ENCODE measurements at places on chromosomes 11 and 22. TPM values are rescaled to one million over a fixed set of nuclear protein-coding genes. Genes with fewer than 3 reads are reported as not detected.
A peak's percentile ranks its signal among the peaks of the same experiment; 100 is the strongest.

- DNase-seq = no peak
Measured at GRCh38 chr22:48369789-48370507, 1457.7 kb downstream of the BRD1 start.

GRCh38 chr11:45316258-45316657 lies 30.1 kb upstream of the SYT13 start:
- no peak for DNase-seq

GRCh38 chr11:129787532-129788155 lies 28.0 kb upstream of the TMEM45B start:
- DNase-seq = no peak

- DNase-seq = no peak
Measured at GRCh38 chr11:60985991-60986915, 14.8 kb downstream of the CD6 start.

Gene TRPM5
- total RNA-seq = 1.0 TPM

DNA sequence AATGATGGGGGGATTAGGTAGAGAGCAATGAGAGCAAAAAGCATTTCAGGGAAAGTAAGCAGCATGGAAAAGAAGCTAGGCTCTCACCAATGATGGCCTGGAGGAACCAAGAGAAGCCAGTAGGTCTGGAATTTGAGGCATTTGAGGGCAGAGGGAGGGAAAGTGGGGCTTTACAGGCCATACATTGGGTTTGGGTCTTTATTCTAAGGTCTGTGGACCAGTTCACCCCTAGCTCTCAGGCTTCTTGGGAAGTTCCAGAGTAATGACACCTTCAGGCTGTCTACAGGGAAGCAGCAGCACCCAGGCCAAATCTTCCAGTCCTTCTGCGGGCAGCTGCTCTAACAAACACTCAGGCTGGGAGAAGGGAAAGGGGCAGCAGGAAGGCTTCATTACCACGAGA lies 29.4 kb downstream of the ARFGAP2 start:
- DNase-seq = no peak

- no peak for DNase-seq
Measured at GRCh38 chr22:48923996-48924395, 903.7 kb downstream of the BRD1 start.

DNA sequence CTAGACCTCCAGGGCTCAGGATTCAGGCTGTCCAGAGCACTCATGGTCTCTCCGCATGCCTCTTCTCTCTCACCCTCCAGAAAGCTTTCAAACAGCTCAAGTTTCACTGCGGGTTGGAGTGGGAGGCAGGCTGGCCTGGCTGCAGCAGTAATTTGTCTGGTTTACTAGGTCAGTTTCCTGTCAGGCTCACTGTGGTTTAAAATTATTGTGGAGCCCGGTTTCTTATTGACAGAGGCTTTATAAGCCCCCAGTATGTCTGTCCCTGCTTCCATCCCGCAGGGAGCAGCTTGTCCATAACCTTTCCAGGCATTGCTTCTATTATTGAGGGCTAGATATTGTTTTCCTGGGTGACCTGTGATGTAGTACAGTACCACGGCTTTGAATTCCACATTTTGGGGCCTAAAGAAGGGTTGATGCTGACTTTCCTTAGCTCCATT lies 235.3 kb upstream of the SORL1-AS1 start:
- DNase-seq = no peak

DNA sequence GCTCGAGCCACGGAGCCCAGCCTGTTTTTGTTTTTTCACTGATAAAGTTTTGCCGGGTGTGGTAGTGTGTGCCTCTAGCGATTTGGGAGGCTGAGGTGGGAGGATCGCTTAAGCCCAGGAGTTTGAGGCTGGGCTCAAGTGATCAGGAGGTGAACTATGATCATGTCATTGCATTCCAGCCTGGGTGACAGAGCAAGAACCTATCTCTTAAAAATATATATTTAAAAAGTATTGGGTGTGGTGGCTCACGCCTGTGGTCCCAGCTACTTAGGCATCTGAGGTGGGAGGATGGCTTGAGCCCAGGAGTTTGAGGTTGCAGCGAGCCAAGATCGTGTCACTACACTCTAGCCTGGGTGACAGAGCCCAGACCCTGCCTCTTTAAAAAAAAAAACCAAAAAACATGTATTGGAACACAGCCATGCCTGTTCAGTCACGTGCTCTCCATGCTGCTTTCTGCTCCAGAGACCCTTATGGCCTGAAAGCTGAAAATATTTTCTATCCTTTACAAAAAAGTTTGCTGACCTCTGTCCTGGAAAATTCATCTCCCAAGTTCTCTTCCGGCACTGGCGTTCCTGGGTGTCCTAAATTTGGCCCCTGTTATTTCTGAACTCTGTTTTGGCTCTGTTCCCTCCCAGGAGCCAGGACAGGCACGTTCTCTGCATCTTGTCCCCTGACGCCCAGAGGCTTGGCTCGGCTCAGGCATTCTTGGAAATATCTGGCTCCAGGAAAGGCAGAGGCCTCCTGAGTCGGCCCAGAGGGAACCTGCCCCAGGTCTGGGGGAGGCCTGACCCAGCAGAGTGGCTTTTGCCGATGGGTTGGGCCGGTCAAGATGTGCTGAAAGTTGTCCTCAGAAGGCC lies 61.3 kb upstream of the PPP6R3 start:
- no peak for DNase-seq

DNA sequence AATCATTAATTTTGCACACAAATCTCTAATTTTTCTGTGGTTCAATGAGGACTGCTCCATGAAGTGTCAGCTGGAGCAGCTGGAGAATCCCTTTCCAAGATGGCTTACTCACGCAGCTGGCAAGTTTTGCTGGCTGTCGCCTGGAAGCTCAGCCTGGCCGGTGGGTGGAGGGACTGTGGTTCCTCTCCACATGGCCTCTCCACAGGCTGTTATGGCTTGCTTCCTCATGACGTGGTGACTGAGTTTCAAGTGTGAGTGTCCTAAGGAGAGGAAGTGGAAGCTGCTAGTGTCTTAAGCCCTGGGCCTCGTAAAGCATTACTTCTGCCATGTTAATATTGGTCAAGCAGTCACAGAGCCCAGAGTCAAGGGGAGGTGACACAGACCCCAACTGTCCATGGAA lies 14.0 kb upstream of the NRIP3 start:
- peak; percentile 40 for DNase-seq

Gene SLC22A8
- total RNA-seq = not detected

- no peak for DNase-seq
Measured at GRCh38 chr11:130006929-130007328, 4.3 kb upstream of the PRDM10 start.

DNA sequence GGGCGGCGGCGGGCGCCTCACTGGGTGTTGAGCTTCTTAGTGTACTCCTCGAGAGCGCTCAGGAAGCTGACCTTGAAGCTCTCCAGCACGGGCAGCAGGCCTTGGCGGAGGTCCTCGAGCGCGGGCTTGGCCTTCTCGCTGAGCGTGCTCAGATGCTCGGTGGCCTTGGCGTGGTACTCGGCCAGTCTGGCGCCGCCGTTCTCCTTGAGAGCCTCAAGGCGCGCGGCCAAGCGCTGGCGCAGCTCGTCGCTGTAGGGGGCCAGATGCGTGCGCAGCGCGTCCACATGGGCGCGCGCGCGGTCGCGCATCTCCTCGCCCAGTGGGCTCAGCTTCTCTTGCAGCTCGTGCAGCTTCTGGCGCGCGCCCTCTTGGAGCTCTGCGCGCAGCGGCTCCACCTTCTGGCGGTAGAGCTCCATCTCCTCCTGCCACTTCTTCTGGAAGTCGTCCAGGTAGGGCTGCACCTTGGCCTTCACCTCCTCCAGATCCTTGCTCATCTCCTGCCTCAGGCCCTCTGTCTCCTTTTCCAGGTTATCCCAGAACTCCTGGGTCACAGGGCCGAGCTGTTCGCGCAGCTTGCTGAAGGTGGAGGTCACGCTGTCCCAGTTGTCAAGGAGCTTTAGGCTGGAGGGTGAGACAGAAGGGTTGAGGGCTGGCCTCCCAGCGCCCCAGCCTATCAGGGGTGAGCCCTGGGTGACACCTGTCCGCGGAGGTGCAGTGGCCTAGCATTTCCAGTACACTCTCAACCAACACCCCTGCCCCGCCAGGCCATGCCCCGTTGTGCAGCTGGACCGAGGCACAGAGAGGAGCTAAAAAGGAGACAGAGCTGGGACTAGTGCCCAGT lies 1.4 kb downstream of the APOA1 start:
- peak; percentile 97 for DNase-seq

- DNase-seq = no peak
Measured at GRCh38 chr11:87394924-87395323, 357.2 kb downstream of the TMEM135 start.

GRCh38 chr22:19719050-19719482 lies 4.3 kb upstream of the GP1BB start:
- no peak for DNase-seq

DNA sequence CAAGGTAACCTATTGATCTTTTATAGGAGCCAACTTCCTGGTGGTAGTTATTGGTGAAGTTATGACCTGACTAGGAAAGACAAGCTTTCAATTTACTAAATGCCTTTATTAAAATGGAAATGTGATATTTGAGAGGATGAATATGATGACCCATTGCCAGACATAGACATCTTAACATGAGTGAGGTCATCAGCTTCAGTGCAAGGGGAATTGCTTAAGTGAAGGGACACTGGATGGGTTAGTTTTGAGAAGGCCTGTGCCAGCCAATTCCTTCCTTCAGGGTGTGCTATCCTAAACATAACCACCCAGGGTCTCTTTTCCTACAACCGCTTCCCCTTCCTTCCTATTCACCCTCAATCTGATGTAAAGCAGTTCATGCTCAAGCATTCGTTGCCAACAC lies 21.5 kb downstream of the NAV2 start:
- DNase-seq = no peak

Gene MOV10L1
- total RNA-seq = 1.9 TPM

DNA sequence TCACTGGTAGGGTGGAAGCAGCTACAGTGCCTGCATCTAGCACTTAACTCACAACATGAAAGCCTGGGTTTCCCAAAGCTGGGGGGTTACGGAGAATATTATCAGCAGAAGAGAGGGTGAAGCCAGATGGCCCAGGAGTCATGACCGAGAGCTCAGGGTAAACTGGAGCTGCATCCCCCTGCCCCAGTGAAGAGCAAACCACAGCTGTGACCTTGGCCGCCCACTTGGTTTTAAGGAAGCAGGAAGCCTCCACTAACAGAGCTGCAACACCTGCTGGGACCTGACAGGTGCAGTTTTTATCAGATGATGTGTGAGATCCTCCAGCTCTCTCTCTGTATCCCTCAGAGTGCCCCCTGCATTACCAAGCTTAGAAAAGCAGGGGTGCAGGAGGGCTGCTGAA lies 20.9 kb downstream of the TCP11L1 start:
- no peak for DNase-seq

Gene P2RX6
- 0.39 TPM for total RNA-seq

Gene OR51B5
- total RNA-seq = 0.19 TPM

Gene CARD18
- not detected for total RNA-seq

Gene KRTAP5-2
- total RNA-seq = not detected

Gene IGLL1
- not detected for total RNA-seq

DNA sequence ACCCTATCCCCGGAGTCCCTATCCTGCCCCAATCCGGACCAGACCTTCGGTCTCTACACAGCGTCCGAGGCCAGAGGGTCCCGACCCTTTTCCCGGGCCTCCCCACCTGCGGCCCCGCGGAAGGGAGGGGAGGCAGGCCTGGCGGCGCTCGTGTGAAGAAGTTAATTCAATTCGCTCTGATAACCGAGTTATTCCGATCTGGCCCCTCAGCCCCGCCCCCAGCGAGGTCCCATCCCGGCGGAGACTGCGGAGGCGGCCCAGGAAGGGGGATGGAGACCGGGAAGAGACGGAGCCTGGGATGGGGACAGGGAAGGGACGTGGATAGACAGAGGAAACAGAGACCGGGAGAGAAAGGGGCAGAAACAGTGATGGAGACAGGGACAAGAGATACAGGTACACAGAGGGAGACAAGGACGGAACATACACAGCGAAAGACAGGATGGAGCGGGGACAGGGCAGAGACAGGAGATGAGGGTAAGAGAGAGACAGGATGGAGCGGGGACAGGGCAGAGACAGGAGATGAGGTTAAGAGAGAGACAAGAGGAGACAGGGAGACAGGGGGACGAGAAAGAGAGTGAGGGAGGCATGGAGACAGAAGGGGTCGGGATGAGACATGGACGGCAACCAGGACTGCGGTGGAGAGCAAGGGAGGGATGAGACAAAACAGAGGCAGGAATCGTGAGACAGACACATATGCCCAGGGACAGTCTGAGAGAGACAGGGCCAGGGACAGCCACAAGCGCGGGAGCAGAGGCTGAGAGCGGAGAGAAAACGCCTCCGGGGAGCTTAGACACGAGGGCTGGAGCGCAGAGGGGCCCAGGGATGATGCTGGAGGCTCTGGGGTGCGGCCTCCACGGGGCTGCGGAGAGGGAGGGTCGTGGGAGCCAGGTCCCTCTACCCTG lies 636 bp upstream of the PHOX2A start:
- no peak for DNase-seq
